ENCODE measurements at places on chromosomes 12 and 14.

- no peak for DNase-seq
Observed at GRCh38 chr12:26963413-26963812, 25.1 kb downstream of the FGFR1OP2 start.

- DNase-seq: no peak
Observed at GRCh38 chr12:24038211-24038997, 88.9 kb upstream of the SOX5 start.

GRCh38 chr12:96176575-96176974 is 17.6 kb upstream of the ELK3 start:
- no peak for DNase-seq

- DNase-seq: no peak
Observed at GRCh38 chr14:93997916-93998870, 1.1 kb downstream of the CCDC197 start.

Measured in CD4-positive, alpha-beta T cell treated with Interleukin-1 beta for 1 hour (primary cell).